ENCODE measurements at places on chromosomes 4 and X. TPM values are rescaled to one million over a fixed set of nuclear protein-coding genes. Genes with fewer than 3 reads are reported as not detected.

Gene NEIL3
- 13.0 TPM for total RNA-seq

Gene P2RY4
- not detected for total RNA-seq

Gene UGT2B17
- total RNA-seq: not detected

Gene ARHGAP6
- not detected for total RNA-seq

Gene MAGED4
- 6.3 TPM for total RNA-seq

Data from A549 treated with CORT108297 at 1 μM for 4 hours (cell line).